ENCODE measurements at places on chromosomes 11 and 22. TPM values are rescaled to one million over a fixed set of nuclear protein-coding genes. Genes with fewer than 3 reads are reported as not detected.

DNA sequence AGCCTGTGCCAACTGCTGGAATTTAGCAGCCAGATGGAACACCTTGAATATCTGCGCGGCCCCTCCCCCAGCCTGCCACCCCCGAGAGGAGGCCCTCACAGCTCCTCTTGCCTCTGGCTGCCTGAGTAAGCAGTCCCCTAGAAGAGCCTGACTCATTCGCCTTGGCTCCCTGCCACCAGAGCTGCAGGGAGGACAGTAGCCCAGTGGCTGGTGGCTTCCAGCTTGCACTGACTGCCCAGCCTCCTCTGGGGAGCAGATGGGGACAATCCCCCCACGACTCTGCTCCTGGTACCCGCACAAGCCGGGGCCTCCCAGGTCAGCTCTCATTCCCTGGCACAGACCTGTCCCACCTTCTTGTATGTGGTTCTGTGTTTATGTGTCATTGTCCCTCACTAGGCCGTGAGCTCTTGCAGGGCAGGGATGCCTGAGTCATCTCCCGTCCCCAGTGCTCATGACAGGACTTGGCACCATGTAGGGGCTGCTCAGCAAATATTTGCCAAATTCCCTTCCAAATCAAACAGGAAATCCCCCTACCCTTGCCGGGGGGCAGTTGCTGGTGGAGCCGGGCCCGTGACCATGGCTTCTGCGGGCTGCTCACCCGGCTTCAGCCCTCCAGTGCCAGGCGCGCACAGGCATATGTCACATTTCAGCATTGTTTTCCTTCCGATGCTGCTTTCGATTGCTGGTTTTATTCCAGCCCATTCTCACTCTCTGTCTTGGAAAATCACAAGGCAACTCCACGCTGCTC, 43.6 kb downstream of the CACNG2 start:
- no peaks in the 10 kb centered on the region for H3K36me3 ChIP-seq
- H3K27ac ChIP-seq = no peak overlapping the region
- no peak for DNase-seq
- no peaks in the 10 kb centered on the region for H3K27me3 ChIP-seq
- H3K4me3 ChIP-seq = no peak overlapping the region

GRCh38 chr22:29503811-29504372, 23.9 kb downstream of the NEFH start:
- no peaks in the 10 kb centered on the region for H3K27me3 ChIP-seq
- H3K36me3 ChIP-seq = peaks cover 3% of the 10 kb centered on the region
- no peak overlapping the region for H3K4me3 ChIP-seq
- H3K27ac ChIP-seq = no peak overlapping the region
- no peaks in the 10 kb centered on the region for H3K4me1 ChIP-seq
- no peak for DNase-seq

OR4A5 gene
- not detected for total RNA-seq

DNA sequence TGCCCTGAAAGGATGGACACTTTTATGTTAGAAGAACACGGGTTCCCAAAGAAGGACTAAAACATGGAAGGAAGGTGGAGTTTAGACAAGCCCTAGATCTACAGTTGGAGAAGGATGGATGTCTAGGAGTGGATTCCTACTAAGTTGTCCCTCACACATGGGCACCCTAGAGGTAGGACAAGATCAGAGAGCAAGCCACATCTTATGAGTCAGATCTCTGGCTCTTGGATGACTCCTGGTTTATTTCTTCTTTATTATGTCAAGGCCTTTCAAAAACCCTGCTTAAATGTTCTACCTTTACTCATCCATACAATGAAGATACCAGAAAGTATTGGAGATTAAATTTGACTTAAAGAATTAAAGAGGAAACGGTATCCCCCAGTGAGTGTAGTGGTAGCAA, 34.4 kb downstream of the PRCP start:
- no peaks in the 10 kb centered on the region for H3K36me3 ChIP-seq
- DNase-seq = no peak
- H3K27me3 ChIP-seq = no peaks in the 10 kb centered on the region
- H3K27ac ChIP-seq = no peak overlapping the region

GRCh38 chr11:133198438-133198837, 333.9 kb downstream of the OPCML start:
- no peaks in the 10 kb centered on the region for H3K27me3 ChIP-seq
- H3K27ac ChIP-seq = no peak overlapping the region
- H3K36me3 ChIP-seq = no peaks in the 10 kb centered on the region
- H3K4me1 ChIP-seq = peaks cover 4% of the 10 kb centered on the region
- DNase-seq = no peak

DNA sequence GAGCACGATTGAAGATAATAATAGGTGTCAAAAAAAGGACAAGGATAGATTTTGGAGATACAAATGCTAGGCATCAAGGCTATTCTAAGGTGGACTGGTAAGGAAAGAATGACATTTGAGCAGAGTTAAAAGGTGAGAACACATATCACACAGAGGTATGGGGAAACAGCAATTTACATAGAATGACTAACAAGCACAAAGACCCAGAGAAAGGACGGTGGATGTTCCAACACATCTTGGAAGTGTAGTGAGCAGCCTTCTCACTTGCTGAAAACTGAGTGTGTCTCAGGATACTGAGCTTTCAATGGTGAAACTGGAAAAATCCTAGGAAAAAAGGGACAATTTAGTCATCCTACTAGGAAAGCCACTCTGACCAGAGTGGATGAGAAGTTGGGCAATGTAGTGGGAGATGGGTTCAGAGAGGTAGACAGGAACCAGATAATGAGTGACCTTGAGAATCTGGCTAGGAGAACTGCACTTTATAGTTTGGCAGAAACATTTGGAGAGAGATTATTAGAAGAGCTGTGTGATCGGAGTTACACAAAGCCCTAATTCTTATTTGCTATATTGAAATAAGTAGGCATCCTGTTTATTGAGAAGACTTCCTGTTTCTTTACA, 706.0 kb downstream of the KCNA4 start:
- no peaks in the 10 kb centered on the region for H3K4me1 ChIP-seq
- H3K27ac ChIP-seq = no peak overlapping the region
- H3K36me3 ChIP-seq = no peaks in the 10 kb centered on the region
- no peak overlapping the region for H3K4me3 ChIP-seq
- H3K27me3 ChIP-seq = no peaks in the 10 kb centered on the region
- no peak for DNase-seq

OR5A1 gene
- 0.03 TPM for total RNA-seq

- no peaks in the 10 kb centered on the region for H3K4me1 ChIP-seq
- H3K27ac ChIP-seq = no peak overlapping the region
- no peak for DNase-seq
- H3K36me3 ChIP-seq = no peaks in the 10 kb centered on the region
- no peak overlapping the region for H3K4me3 ChIP-seq
- H3K27me3 ChIP-seq = no peaks in the 10 kb centered on the region
Measured at GRCh38 chr11:84292006-84292405, 1005.8 kb upstream of the CCDC90B start.

DNA sequence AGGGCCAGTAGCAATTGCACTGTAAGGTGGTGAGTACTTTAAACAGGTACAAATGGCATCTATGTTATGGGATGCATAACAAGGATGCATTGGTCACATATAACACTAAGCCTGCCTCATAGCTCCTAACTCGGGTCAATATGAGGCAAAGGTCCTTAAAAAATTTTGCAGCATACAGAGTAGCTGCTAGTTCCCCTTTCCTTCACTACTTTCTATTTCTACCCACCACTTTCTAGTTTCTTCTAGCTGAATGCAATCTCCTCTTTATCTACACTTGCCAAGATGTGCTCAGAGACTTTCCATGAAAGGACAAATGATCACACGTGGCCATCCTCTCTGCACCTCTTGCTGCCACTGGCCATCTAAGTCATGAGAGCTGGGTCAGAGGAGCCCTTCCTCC, 9.8 kb downstream of the OR51F2 start:
- no peaks in the 10 kb centered on the region for H3K27me3 ChIP-seq
- no peak overlapping the region for H3K27ac ChIP-seq
- H3K36me3 ChIP-seq = no peaks in the 10 kb centered on the region
- no peaks in the 10 kb centered on the region for H3K4me1 ChIP-seq
- DNase-seq = no peak
- H3K4me3 ChIP-seq = no peak overlapping the region

- peaks cover 27% of the 10 kb centered on the region for H3K36me3 ChIP-seq
- H3K27ac ChIP-seq = no peak overlapping the region
- DNase-seq = no peak
- no peaks in the 10 kb centered on the region for H3K27me3 ChIP-seq
- H3K4me3 ChIP-seq = no peak overlapping the region
Measured at GRCh38 chr11:61963282-61964057, 4.0 kb downstream of the FTH1 start.

DNA sequence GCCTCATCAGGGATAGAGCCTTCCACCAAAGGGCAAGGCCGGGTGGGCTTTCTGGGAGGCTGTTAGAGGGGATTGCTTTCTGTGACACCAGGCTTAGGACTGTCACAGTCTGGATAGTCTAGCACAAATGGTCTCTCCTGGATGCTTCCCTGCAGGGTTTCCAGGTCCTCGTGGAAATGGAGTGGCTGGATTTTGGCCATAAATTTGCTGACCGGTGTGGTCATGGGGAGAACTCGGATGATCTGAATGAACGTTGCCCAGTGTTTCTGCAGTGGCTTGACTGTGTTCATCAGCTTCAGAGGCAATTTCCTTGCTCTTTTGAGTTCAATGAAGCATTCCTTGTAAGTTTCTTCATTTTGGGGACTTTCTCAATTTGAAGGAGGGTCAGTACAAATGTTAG, 67.1 kb upstream of the HORMAD2 start:
- H3K4me3 ChIP-seq = no peak overlapping the region
- H3K27me3 ChIP-seq = no peaks in the 10 kb centered on the region
- DNase-seq = no peak
- no peaks in the 10 kb centered on the region for H3K36me3 ChIP-seq

GRCh38 chr11:60762851-60763691, 6.4 kb downstream of the MS4A15 start:
- no peaks in the 10 kb centered on the region for H3K4me1 ChIP-seq
- peak; percentile 84 for DNase-seq
- H3K36me3 ChIP-seq = no peaks in the 10 kb centered on the region
- H3K27ac ChIP-seq = no peak overlapping the region
- no peak overlapping the region for H3K4me3 ChIP-seq
- H3K27me3 ChIP-seq = peaks cover 12% of the 10 kb centered on the region

DNA sequence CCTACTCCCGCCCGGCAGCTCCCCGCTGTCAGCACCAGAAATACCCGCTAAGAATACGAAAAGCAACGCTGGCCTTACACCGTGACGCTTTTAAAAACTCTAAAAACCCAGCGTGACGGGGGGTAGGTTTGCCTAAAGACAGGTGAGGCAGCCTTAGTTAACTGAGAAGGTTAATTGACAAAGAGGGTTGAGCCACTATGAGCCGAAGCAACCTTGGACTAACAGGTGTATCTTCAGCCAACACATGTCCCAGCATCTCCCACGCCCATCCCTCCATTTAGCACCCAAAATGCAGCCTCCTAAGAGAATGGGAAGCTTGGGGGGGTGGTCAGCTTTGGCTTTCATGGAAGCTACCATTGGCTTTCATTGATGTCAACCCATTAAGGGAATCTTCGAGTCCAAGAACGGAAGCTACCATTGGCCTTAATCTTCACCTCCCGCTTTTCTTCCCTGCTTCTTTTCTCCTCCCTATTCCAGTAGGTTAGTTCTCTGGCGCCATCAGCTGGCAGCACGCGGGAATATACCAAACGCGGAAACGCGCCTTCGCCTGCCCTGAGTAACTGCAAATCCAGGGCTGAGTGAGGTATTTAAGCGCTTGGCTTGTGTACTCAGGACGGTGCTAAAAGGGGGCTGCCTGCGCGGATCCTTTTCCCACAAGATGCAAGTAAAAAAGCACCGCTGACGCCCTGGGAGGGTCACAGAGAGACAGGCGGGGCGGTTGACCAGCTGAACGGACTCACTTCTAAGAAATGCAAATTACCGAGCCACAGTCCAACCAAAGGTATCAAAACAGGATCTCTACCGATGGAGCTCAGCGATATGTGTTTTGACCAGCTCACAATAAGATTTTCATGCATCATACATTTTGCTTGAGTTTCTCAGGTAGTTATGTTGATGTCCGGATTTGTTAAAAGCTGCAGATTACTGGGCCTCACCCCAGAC, 38.5 kb upstream of the GLYATL1 start:
- no peak overlapping the region for H3K27ac ChIP-seq
- no peaks in the 10 kb centered on the region for H3K36me3 ChIP-seq
- peak overlapping the region; percentile 54 for H3K4me3 ChIP-seq
- peaks cover 38% of the 10 kb centered on the region for H3K27me3 ChIP-seq

DNA sequence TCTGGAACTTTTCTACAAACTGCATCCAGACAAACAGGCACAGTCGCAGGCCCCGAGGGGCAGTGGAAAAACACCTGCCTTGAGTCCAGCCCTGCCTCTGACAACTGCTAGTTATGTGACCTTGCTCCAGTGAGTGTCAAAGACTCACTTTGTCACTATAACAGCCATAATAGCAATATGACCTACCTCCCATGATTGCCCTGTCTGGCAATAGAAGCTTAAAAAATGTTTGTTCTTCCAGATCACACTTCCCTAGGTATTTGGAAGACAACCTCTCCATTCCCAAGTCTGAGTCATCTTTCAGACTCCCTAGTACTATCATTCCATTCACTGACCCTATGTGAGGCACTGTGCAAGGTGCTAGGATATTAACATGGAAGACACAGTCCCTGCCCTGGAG, 74.5 kb downstream of the RPL27A start:
- H3K27ac ChIP-seq = no peak overlapping the region
- no peak overlapping the region for H3K4me3 ChIP-seq
- no peaks in the 10 kb centered on the region for H3K36me3 ChIP-seq
- H3K4me1 ChIP-seq = no peaks in the 10 kb centered on the region

GRCh38 chr11:69859275-69859934, 40.2 kb upstream of the FGF3 start:
- H3K27me3 ChIP-seq = no peaks in the 10 kb centered on the region
- DNase-seq = no peak
- no peak overlapping the region for H3K27ac ChIP-seq
- no peak overlapping the region for H3K4me3 ChIP-seq
- H3K36me3 ChIP-seq = no peaks in the 10 kb centered on the region

NCAM1 gene
- 1.6 TPM for total RNA-seq

DNA sequence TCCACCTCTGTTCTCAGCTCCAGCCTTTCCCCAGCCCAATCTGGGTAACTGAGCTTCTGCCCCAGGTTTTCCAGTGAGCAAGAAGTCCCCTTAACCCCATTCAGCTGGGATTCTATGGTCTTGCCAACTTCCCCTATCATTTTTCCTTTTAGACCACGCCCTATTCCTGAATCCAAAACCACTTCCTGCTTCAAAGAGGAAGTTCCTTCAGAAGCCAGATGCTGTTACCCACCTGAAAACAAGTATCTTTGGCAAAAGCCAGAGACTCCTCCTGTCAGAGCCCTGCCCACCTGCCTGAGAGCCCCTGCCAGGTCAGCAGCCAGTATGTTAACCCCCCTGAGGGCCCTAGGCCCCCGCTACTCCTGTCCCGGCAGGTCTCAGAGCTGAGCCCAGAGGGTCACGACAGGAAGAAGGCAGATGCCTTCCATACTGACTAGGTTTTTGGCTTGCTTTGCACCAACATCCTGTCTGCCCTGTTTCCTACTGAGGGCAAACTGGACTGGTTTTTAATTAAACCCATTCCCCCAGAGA, 20.3 kb upstream of the MICAL2 start:
- peaks cover 12% of the 10 kb centered on the region for H3K4me1 ChIP-seq
- H3K27me3 ChIP-seq = no peaks in the 10 kb centered on the region
- H3K4me3 ChIP-seq = no peak overlapping the region
- no peak for DNase-seq
- H3K36me3 ChIP-seq = no peaks in the 10 kb centered on the region

- no peak overlapping the region for H3K4me3 ChIP-seq
- H3K27ac ChIP-seq = no peak overlapping the region
- no peaks in the 10 kb centered on the region for H3K4me1 ChIP-seq
- no peaks in the 10 kb centered on the region for H3K27me3 ChIP-seq
Measured at GRCh38 chr22:20765938-20766337, 8.0 kb upstream of the SERPIND1 start.

GRCh38 chr22:30121960-30122359, 41.7 kb downstream of the HORMAD2 start:
- H3K27me3 ChIP-seq = no peaks in the 10 kb centered on the region
- no peak overlapping the region for H3K27ac ChIP-seq
- no peak for DNase-seq
- no peak overlapping the region for H3K4me3 ChIP-seq

SPON1 gene
- 6.4 TPM for total RNA-seq
